ENCODE measurements at places on chromosomes 4 and X. TPM values are rescaled to one million over a fixed set of nuclear protein-coding genes. Genes with fewer than 3 reads are reported as not detected.

DNA sequence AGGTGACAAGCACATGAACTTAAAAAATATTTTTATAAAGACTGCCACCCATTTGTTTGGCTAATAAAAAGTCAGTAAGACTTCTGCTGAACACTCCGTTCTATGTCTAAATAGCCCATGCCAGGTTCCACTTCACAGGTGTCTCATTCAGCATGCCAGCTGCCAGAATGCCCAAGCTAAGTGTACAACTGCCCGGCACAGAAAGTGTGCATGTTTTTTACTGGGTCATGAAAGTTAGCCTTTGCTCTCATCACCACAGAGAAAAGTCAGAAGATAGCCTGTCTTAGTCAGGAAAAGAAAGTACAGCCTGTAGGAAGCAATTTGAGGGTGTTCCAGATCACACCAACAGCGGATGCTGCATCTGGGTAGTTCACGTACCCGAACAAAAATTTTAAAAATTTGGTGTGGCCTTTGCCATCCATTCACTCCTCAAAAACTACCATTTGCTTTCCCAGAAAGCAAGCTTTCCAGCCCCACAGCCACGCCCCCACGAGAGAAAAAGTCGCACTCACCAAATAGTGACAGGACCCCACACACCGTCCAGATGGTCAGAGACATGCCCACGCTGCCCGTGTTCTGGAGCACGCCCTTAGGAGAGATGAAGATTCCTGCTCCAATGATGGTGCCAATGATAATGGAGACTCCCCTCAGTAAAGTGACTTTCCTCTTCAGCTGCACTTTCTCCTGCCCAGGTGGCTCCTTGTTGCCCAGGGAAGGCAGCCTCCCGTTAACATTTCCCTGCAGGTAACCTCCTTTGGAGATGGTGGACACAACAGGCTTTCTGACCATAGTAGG lies 671 bp downstream of the SLC7A11 start:
- no peak for DNase-seq

DNA sequence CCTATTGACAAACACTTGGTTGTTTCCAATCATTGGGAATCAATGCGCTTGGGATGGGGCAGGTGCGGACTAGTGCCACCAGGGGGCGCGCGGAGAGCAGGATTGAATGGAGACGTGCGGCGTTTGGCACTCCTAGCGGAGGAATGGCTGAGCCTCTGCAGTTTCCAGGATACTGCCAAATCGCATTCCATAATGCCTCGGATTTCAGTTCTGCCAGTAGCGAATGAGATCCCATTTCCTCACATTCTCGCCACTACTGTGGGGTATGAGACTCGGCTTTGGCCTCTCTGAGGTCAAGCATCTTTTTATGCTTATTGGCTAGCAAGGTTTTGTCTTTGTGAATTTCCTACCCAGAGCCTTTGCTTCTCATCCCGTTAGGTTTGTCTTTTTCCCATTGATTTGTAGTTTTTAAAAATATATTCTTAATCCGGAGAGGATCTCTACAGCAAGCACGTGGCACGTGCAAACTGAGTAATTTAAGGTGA lies 28.7 kb downstream of the CLDN34 start:
- peak; percentile 37 for DNase-seq

DNA sequence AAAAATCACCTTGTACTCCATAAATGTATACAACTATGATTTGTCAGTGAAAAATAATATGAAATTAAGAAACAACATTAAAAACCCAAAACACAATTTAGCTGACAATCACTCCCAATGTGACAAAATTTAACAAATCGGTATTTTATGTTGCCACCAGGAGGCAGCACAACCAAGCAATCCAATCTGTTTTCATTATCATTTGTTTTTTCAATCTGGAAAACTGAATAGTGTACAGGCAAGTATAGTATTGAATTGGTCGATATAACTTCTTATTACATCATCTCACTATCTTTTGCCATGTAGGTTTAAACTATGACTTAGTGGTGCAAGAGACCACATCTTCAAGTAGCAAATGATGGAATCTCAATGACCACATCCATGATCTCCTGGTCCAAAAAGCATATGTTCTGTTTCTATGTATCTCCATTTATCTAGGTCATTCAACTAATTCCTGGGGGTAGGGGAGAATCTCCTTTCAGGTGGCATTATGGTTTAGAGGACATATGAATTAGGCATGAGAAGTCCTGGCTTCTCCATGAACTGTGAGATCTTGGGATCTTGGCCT lies 112.9 kb upstream of the AGA start:
- no peak for DNase-seq

DNA sequence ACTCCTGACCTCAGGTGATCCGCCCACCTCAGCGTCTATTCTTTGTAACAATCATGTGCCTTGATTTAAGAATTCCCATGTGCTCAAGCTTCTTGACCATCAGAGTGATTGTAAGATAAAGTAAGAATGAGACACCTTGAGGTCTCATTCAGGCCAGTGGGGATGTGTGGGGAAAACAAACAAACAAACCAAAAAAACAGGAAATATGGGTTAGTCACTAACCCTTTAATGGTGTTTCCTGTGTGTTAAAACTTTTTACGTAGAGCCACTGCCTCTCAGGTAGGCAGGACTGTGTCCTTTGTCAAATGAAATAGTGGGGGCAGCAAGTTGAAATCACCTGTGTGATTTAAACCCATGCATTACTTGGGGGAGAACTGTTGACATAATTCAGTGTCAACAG lies 91.5 kb upstream of the DHRSX start:
- DNase-seq: no peak

DNA sequence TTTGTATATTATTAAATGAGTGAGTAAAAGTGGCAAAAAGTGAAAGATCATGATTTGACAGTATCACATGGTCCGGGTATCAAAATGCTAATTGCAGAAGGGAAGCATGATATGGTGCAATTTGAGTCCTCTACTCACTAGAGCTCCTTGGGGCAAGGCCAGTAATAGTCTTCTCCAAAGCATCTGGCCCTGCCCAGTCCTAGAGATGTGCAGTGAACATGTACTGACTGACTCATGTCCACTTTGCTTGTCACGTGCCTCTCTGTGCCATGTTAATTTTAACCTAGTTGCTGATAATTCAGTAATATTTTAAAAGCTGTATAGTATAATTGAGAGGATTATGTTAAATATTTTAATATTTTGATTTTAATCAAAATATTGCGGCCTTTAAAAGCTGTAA lies 54.6 kb upstream of the TENM3 start:
- DNase-seq: no peak

RIPPLY1 gene
- not detected for total RNA-seq

DNA sequence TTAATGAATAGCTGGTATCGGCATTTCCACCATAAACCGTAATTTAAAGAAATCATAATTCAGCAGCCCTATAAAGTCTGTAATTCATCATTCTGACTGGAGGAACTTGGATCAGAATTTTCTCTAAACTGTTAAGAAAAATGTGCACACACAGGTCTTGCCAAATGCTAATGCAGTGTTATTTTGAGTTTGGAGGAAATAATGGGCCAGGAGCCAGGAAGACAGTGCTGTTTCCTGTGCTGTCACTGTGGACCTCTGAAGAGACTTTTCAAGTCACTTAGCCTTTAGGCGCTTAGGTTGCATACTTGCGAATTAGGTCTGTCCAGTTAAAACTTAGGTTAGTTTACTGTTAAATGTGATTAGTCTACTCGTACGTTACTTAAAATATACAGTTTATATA lies 137.5 kb upstream of the ANXA3 start:
- DNase-seq: peak; percentile 57

DNA sequence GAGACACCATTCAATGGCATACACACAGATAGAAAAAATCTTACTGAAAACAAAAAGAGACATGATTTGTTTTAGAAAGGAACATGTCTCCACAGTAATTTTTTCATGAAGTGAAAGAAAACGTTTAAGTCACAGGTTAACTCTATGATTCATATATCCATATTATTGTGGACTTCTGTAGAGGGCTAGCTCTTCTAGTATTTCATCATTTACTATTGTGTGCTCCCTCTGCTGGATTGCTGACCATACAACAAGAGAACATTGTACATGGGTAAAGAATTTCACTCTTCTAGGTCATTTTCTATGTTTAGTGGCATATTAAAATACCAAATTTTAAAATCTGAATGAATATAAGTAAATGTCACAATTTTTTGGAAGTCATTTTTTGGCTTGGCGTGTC lies 91.8 kb upstream of the POU3F4 start:
- DNase-seq: no peak

- DNase-seq: no peak
Measured at GRCh38 chrX:2794336-2794735, 34.4 kb upstream of the GYG2 start.

GRCh38 chrX:108701633-108702032 lies 34.7 kb downstream of the IRS4 start:
- no peak for DNase-seq

- DNase-seq: no peak
Measured at GRCh38 chr4:93480452-93480851, 348.1 kb upstream of the ATOH1 start.

- DNase-seq: no peak
Measured at GRCh38 chr4:78205591-78205990, 148.5 kb downstream of the FRAS1 start.

GYPE gene
- 2.6 TPM for total RNA-seq

DNA sequence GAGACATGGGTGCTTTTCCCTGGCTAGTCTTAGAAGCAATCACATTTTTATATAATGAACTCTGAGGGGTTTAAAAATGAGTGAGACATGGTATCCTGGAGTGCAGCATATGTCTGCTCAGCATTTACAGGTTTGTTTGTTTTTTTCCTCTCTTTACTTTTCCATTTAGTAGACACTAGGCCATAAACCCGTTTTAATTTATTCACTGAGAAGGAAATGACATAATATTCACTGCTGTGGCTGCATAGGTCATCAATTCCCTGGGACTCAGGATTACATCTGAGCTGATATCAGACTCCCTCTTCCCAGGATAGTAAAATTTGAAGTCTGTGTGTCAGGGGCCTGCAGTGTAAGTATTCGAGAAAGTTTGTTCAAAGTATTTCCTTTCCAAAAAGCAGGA lies 178.9 kb upstream of the SPRY1 start:
- no peak for DNase-seq

Measured in skin of body (tissue), 3 donors.